Cardiac fibroblast (primary cell): ENCODE measurements at places on chromosomes 13 and 19.

DNA sequence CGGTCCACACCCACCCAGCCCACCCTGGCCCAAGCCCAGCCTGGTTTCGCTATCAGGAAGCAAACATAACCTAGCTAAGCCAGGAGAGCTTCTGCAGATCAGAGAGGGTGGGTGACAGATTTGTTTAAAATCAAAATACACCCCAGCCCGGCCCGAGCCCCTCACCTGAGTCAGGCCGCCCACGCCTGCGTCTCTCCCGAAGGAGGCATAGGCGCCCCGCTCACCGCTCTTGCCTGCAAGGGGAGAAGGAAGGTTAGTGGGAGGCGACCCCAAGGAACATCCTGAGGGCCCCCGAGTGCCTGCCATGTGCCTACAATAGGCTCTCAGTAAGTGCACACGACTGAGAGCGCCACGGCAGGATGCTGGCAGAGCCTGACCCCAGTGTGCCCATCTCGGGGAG, 21.9 kb upstream of the UQCR11 start:
- DNase-seq: no peak

DNA sequence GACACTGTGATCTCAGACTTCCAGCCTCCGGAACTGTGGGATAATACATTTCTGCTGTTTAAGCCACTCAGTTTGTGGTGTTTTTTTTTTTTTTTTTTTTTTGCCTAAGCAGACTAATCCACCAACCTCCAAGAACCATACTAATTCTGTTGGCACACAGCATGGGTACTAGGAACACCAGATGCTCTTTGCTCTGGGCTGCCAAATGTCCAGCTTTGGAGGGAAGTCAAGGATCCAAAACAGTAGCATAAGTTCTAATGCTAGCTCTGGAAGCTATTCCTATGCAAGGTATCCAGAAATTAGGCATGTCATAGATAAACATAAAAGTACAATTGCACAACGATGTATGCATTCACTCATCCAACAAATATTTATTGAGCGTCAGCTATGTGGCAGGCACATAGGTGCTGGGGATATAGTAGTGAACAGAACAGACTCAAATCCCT, 64.5 kb upstream of the WDFY2 start:
- peak; percentile 64 for DNase-seq

DNA sequence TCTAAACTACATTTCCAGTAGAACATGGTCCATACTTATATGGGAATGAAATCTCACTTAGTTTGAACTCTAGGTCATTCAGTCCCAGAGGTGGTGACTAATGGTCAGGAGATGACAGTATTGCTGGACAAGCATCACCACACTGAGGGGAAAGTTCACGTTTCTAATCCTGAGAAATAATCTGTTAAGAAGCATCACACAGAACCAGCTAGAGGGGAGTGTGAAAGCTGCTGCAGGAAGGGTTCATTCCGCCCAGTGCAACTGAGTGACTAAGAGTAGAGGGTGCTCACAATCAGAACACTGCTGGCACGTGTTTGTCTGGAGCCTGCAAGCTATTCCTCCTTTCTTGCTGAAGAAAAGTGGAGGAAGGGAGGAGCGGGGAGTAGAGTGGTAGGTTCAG, 2.7 kb downstream of the COL4A1 start:
- DNase-seq: peak; percentile 78

GRCh38 chr13:93660391-93661063, 433.9 kb downstream of the GPC6 start:
- DNase-seq: no peak

DNA sequence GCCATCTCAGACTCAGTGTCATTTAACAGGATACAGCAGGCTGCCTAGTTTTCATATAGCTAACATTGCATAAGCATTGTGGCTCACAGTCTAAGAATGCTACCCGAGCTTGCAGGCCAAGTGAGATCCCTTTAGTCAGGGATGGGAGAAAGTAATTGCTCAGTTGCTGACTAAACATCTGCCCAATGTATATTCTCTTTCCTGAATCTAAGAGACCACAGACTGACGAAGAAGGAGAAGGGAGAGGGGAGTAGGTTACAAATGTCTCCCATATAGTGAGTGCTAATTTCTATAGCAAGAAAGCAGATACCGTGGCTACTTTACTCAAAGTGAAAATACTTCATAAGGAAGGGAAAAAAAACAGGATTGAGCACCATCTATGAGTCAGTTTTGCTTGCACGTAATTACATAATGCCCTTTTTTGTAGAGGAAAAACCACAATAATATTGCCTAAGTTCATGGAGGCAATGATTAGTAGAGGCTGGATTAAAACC, 453.9 kb downstream of the COG6 start:
- DNase-seq: peak; percentile 99

GRCh38 chr13:60043262-60043661, 120.5 kb downstream of the DIAPH3 start:
- peak; percentile 26 for DNase-seq

- no peak for DNase-seq
Observed at GRCh38 chr13:30918662-30919405, 12.8 kb downstream of the MEDAG start.

DNA sequence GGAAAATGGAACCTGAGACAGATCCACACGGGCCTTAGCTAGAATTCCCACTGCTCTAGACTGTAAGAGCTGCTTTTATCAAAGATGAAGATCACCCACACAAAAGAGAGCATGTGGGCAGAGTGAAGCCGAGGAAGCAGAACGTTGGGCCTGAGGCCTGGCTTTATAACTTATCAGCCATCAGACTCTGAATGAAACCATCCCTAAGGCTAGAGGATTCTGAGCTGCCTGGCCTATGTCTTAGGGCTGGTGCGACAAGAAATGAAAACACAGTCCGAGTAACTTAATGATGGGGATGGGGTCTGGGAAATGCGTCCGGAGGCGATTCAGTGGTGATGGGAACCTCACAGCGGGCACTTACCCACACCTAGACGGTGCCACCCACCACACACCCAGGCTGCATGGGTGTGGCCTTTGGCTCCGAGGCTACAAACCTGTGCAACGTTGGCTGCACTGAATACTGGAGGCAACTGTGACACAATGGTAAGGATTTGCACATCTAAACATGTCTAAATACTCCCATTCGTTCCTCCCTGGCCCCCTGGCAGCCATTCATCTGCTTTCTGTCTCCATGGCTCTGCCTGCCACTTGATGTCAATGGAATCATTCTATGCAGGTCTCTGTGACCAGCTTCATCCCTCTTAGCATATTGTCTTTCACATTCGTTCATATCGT, 62.0 kb downstream of the SLC15A1 start:
- DNase-seq: no peak

DNA sequence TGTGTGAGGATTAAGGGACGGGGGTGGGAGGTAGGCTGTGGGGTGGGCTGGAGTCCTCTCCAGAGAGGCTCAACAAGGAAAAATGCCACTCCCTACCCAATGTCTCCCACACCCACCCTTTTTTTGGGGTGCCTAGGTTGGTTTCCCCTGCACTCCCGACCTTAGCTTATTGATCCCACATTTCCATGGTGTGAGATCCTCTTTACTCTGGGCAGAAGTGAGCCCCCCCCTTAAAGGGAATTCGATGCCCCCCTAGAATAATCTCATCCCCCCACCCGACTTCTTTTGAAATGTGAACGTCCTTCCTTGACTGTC, 5.5 kb downstream of the FOSB start:
- no peak for DNase-seq

- peak; percentile 60 for DNase-seq
Observed at GRCh38 chr19:51702103-51702824, 9.1 kb downstream of the SPACA6 start.

GRCh38 chr13:22014469-22014868, 343.6 kb downstream of the FGF9 start:
- no peak for DNase-seq

- no peak for DNase-seq
Observed at GRCh38 chr13:46948338-46948737, 51.5 kb upstream of the HTR2A start.

DNA sequence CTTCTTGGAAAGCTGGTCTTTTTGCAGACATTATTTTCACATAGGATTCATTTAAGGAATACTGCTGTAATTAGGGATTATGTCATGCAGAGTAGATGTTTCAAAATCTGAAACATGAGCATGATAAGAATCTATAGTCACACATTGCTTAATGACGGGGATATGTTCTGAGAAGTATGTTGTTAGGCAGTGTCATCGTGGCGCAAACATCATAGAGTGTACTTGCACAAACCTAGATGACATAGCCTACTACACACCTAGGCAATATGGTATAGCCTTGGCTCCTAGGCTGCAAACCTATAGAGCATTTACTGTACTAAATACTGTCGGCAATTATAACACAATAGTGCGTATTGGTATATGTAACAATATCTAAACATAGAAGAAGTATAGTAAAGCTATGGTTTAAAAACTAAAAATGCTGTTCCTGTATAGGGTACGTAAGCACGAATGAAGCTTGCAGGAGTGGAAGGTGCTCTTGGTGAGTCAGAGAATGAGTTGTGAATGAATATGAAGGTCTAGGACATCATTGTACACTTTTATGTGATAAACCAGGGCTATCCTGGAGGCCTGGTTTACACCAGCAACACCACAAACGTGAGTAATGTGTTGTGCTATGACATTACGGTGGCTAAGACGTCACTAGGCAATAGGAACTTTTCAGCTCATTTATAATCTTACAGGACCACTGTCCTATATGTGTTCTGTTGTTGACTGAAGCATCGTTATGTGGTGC, 283.1 kb downstream of the MTUS2 start:
- no peak for DNase-seq

- DNase-seq: no peak
Observed at GRCh38 chr13:83907196-83907989, 25.1 kb upstream of the SLITRK1 start.

GRCh38 chr13:93318534-93319254, 92.1 kb downstream of the GPC6 start:
- DNase-seq: peak; percentile 56

DNA sequence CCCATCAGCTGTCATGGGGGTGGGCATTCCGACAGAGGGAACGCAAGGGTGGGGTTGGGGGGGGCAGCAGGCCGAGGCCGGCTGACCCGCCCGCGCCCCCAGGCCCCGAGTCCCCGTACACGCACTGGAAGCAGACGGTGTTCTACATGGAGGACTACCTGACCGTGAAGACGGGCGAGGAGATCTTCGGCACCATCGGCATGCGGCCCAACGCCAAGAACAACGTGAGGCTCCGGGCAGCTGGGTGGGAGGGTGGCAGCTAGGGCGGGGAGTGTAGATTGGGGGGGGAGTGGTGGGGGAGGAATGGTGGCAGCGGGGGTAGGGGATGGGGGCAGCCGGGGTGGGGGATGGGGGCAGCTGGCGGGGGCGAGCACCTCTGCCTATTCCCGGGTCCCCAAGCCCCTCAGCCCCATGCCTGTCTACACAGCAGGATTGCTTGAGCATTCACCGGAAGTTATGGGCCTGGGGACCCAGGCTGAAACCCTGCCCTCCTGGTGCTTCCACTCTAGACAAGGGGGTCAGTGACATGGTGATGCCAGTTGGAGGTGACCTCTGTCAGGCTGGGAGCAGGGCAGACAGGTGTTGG, 2.8 kb upstream of the ADM5 start:
- DNase-seq: no peak

DNA sequence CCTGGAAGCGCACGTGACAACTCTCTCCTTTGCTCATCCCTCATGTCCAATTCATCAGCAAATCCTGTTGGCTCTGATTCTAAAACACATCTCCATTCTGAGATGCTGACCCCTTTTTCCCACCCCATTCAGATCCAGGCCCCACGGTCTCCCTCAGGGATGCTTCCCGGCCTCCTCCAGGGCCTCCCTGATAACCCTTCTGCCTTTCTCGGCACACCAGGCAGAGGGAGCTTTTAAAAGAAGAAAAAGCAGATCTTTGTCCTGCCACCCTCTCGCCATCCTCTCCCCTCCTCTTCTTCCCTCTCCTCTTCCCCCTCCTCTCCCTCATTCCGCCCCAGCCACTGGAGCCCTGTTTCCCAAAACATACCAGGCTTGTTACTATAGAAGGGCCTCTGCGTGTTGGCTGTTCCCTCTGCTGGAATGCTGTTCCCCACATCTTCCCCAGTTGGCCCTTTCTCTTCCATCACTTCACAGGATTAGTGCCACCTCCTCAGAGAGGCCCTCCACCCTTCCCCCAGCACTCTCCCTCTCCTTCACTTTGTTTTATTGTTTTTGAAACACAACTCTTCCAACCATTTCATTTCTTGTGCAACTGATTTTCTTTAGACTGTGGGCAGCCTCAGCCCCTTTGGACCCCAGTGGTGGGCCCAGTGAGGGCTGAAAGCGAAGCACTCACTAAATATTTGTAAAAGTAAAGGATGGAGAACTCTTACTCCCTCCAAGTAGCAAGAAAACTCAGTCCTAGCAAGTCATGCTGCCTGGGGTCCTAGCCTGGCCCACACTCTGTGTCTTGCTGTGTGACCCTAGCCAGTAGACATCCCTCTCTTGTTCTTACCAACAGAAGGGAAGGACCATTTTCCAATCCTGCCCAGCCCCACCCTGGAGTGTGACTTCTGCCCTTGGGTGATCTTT, 2.5 kb upstream of the CRLF1 start:
- DNase-seq: no peak

DNA sequence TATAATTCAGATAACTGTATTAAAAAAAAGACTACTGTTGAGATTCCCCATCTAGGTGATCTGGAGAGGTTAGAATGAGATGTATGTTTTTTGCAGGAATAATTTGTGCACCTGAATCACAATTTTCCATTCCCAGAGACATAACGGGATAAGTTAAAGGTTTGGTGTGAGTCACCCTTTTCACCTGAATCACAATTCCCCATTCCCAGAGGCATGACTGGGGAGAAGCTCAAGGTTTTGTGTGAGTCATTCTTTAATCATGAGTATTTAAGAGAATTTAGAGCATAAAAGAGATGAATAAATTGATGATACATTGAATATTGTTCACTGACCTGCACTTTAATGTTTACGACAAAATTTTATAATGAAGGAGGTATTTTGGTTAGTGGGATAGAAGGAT, 9.0 kb downstream of the OR7A5 start:
- DNase-seq: no peak

- no peak for DNase-seq
Observed at GRCh38 chr13:51243832-51244231, 21.6 kb downstream of the FAM124A start.

GRCh38 chr13:91632086-91632485, 233.7 kb downstream of the GPC5 start:
- no peak for DNase-seq

GRCh38 chr19:53792721-53793433, 31.2 kb downstream of the NLRP12 start:
- DNase-seq: peak; percentile 91

GRCh38 chr19:13597640-13598039, 91.4 kb upstream of the CACNA1A start:
- DNase-seq: peak; percentile 81

DNA sequence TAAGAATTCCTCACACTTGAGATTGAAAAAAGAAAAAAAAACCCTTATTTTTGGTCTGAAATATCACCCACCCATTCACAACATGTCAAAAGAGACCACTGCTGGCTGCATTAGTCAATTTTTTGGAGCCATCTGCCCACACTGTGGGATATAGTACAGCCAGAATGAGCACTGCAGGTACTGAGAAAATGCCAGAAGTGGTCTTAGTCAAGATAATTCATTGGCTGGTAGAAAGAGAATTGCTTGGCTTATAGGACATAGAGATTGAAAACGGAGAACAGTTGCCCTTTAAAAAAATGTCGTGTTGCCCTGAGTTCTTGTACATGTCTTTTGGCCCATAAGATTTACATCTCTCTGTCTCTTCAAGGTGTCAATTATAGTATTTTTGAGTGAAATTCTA, 1899.5 kb downstream of the OLFM4 start:
- DNase-seq: no peak

- DNase-seq: no peak
Observed at GRCh38 chr19:7883105-7883504, 5.2 kb upstream of the LRRC8E start.
